Motor neuron (in vitro differentiated cells): ENCODE measurements at places on chromosomes 6 and 20. TPM values are rescaled to one million over a fixed set of nuclear protein-coding genes. Genes with fewer than 3 reads are reported as not detected.

DNA sequence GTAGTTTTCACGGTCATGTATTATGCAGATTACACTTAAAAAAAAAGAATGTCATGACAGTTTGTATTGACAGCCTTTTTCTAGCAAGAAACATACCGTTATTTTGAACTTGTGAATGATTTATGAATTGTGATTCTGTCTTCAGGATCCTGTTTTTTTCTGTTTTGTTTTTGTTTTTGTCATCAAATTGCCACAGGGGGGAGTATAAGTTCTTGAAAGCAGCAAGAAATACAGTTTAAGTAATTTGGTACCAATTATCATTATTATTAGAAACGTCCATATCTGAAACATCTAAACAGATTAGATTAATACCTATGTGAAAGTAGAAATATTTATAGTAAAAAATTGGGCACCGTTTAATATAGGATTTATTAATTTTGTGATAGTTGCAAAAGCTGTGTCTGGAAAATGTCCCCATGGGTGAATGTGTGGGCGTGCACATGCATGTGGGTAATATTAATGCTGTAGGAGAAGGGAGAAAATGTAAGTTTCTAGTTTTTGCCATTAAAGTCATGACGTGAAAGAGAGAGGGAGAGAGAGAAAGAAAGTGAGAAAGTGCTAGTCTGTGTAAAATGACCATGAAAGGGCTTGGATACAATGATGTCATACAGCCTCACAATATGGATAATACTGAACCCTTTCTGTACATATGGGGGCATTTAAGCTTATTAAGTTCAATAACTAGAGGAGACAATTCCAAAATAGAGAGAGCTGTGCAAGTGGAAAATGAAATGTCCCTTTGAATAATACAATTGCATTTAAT, 9.4 kb upstream of the CCN2 start:
- no peak for ATAC-seq

- ATAC-seq, result no peak
Measured at GRCh38 chr6:73314577-73315492, 39.2 kb downstream of the DPPA5 start.

The NKAIN4 gene
- total RNA-seq, result 33.0 and 35.8 TPM in 2 replicates

The RSPH4A gene
- 1.3 and 1.4 TPM in 2 replicates for total RNA-seq
